SK-N-SH treated with all-trans-retinoic acid at 6 μM for 48 hours (cell line): ENCODE measurements at places on chromosomes 2 and 18.

DNA sequence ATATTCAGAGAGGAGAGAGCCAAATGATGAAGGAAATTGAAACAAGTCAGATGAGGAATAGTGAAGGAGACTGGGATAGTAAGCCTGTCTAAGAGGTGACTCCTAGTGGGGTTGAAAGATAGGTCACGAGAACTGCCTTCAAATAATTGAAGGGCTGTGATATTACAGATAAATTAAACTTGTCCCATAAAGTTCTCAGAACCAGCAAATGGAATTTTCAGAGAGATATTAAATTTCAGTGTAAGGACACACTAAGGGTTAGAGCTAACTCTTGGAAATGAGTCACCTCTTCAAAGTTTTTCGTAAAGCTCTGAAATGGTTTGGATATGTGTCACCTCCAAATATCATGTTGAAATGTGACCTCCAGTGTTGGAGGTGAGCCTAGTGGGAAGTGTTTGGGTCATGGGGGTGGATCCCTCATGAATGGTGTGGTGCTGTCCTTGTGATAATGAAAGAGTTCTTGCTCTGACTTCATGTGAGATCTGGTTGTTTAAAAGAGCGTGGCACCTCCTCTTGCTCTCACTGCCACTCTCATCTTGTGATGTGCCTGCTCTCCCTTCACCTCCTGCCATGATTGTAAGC is 87.3 kb downstream of the BABAM2 start:
- peak; percentile 90 for ATAC-seq

GRCh38 chr2:219851801-219852481 is 224.5 kb downstream of the SLC4A3 start:
- ATAC-seq, result peak; percentile 63

DNA sequence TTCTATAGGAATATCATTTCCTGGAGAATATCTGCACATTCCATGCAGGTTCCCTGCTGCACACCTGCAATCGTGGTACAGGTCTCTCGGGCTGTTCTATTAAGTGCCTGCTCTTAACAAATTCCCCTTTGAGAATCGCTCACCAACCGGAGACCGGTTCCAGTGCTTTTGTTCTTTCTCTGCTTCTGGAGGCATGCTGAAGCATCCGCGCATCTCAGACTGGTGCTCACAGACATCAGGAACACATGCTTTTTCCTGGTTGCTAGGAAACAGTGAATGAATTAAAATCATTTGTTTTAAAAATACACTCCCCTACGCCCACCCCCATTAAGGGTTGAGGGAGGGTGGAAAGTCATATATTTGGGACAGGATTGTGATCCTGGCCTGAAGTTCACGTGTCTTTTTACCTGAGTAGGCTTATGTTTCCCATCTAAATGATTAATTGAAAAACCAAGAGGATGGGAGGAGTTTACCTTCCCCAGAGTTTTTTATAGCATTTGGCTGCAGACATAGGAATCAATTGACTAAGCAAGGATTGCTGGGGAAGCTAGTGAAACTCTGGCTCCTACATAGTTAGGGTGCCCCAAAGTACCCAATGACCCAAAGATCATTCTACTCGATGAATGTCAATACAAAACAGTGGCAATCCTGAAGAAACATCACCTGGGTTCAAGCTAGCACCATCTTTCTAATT is at the start of gene C2orf80:
C2orf80 (minus strand) TSS at position 221 of the 694 bp plus-strand sequence. CDS start 3,044 bp downstream, outside the sequence.
- no peak for ATAC-seq

DNA sequence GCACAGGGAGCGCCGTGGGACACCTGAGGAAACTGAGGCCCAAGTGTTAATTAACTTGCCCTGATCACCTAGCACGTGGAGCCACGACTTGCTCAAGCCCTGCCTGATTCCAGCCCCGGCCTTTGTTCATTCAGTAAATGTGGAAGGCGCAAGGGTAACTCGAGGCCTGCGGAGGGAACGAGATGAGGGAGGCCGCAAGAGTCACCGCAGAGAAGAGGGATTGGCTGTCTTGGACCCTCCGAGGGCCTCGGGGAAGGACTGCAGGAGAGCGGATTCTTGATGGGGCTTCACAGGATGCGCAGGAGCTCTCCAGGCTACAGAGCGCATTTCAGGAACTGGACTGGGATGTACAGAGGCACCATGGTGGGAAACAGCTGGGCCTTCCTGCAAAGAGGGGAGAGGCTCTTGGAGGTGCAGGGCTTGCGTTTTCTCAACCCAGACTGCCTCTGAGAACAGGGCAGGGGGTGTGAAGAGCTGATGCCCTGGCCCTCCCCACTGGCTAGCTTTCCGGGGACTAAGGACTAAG is 511 bp upstream of the ANKMY1 start:
- no peak for ATAC-seq

DNA sequence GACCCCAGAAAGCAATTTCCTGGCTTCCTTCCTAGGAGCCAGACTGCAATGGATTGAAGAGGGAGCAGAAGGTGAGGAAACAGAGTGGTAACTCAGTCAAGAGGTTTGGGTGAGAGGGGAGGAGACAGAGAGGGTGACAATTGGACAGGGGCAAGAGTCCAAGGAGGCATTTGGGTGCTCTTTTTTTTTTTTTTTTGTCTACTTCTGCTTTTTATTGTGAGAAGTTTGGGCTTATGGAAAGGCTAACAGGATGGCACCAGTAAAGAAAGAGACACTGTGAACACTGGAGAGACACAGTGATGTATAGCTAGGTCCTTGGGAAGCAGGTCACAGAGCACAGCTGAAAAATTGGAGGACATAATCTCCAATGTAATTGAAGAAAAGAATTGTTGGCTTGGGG is 25.0 kb downstream of the CYBRD1 start:
- no peak for ATAC-seq

GRCh38 chr18:48719974-48720654 is 181.3 kb downstream of the CTIF start:
- ATAC-seq, result peak; percentile 68
